Natural killer cell (primary cell): ENCODE measurements at places on chromosomes 4 and X. TPM values are rescaled to one million over a fixed set of nuclear protein-coding genes. Genes with fewer than 3 reads are reported as not detected.

The ASB9 gene
- not detected for total RNA-seq

DNA sequence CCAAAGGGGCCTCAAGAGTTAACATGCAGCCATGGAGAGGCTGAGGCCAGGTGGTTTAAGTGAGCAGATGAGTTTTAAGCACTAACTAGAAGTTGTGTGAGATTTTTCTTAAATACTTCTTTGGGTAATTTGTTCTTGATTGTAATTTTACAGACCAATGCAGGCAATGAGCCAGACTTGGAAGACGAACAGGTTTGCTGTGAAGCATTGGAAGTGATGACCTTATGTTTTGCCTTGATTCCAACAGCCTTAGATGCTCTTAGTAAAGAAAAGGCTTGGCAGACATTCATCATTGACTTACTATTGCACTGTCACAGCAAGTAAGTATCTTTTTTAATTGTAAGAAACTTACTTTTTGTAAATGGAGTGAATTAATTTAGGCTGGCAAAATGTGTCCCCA, 103.9 kb downstream of the USP9X start:
- no peak for DNase-seq

The SUPT20HL2 gene
- not detected for total RNA-seq

The SLC16A2 gene
- total RNA-seq, result not detected

The CYP2U1 gene
- total RNA-seq, result 2.5 TPM

The SGMS2 gene
- total RNA-seq, result 0.16 TPM
